ENCODE measurements at places on chromosomes 4 and X. TPM values are rescaled to one million over a fixed set of nuclear protein-coding genes. Genes with fewer than 3 reads are reported as not detected.

GRCh38 chr4:15704129-15704528 lies 1.3 kb downstream of the BST1 start:
- DNase-seq: no peak

GRCh38 chr4:26525136-26525770 lies 35.0 kb upstream of the CCKAR start:
- DNase-seq: no peak

DNA sequence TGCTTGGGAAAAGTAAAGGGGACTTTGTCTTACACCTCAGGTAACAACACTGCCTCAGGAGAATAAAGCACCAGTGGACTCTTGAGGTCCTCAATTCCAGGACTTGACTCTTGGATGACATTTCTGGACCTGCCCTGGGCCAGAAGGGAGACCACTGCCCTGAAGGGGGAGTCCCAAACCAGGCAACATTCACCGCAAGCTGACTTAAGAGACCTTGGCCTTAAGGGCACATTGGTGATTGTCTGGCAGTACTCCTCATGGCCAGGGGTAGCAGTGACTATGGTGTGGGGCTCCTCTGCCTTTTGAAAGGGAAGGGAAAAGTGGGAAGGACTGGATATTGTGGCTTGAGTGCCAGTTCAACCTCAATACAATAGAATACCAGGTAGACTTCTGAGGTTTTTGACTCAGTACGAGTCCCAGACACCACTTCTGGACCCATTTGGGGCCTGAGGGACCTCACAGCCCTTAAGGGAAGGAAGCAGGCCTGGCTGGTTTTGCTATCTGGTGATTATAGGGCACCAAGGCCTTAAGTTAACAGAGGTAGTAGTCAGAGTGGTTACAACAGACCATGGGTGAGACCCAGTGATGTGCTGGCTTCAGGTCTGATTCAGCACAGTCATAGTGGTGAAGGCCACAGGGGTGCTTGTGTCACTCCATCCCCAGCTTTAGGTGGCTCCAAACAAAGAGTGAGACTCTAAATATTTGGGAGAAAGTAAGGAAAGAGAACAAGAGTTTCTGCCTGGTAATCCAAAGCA lies 121.2 kb upstream of the TET2 start:
- DNase-seq: peak; percentile 36

DNA sequence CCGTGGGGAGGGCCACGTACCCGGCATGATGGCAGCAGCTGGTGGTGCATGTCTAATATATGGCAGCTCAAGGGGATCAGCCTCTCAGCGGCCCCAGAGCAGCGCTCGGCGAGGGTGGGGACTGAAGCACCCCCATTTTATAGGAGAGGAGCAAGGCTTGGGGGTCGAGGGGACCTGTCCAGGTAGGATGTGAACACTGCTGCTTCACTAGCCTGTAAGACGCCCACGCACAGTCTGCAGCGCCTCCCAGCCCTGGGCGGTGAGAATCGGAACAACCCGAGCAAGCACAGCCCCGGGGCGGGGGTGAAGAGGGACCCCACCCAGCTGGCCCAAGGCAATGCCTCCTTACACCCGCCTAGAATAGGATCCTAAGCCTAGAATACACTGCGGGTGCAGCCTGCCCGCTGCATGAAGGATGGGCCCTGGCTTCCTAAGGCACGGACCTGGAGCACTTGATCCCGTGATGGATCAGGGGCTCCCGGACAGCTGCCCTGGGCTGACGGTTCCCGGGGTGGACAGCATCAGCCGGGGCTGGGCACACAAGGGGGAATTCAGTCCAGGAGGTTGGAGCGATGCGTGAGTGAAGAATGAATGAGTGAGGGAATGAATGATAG lies 17.6 kb downstream of the ADRA2C start:
- DNase-seq: peak; percentile 80

Gene LPAR4
- 14.9 TPM for total RNA-seq

DNA sequence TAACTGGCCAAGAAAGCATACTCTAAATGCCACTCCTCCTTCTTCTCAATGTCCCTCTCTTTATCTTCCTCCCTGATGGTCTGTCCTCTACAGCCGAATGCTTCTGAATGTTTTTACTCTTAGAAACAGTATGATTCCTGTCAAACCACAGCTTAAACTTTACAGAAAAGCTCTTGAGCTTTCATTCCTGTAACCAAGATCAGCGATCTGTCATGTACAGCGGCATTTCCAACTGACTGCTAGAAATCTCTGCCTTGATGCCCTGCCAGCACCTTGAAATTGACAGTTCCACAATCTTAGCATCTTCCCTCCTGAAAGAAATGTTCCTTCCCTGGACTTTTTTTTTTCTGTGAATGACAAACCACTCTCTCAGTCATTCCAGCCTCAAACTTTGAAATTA lies 11.5 kb upstream of the GATB start:
- DNase-seq: no peak

GRCh38 chr4:107896646-107897045 lies 34.7 kb upstream of the CYP2U1 start:
- no peak for DNase-seq

Gene CCNA2
- 160 TPM for total RNA-seq

GRCh38 chrX:18377796-18378195 lies 23.3 kb upstream of the SCML2 start:
- peak; percentile 72 for DNase-seq

Gene GPR173
- total RNA-seq: 7.7 TPM

GRCh38 chrX:12896935-12897334 lies 9.5 kb upstream of the TLR8 start:
- DNase-seq: no peak

DNA sequence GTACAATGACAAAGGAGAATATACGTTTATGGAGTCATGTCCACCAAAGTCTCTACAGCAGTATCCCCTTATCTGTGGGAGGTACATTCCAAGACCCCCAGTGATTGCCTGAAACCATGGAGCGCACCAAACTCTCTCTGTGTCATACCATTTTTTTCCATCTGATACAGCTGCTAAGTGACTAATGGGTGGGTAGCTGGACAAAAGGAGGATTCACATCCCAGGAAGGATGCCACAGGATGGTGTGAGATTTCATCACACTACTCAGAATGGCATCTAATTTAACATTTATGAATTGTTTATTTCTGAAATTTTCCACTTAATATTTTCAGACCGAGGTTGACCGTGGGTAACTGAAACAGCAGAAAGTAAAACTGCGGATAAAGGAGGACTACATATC lies 49.8 kb upstream of the AGA start:
- DNase-seq: no peak

Gene CXXC4
- 3.0 TPM for total RNA-seq

DNA sequence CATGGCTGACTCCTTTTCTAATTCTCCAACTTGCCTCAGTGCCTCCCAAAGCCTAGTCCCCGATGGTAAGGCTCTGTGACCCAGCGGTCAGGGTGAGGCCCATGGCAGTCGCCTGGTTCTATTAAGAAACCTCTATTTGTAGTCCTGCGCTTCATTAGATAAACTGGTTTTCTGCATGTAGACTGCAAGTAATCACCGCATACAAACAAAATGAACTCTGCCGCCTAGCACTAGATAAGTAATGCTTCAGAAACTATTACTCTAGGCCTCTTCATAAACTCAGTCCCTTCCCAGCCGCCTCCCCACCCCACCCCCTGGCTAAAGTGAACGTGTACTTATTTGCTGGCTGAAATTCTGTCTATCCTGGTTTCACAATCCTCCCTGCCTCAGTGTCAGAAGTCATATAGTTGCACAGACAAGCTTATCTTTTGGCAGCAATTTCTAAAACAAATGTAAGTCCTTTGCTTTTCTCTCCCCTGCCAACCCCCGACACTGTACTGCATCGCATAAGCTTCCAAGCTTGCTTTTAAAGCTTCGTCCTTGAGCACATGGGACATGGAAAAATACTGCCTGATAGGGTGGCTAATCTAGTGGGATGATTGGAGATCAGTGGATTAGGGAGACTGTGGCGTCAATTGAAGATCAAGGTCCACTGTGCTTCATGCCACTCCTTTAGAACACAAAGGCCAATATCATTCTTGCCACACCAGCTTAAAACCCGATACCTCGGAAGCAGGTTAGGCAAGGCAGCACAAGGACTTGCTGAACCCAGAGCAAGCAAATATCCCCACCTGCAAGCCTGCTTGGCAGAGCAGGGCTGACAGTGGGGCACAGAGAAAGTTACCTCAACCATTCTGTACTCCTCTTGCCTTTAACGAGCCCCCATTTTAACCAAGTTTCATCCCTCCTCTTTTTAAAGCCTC lies 125.8 kb downstream of the IRF2 start:
- DNase-seq: no peak

DNA sequence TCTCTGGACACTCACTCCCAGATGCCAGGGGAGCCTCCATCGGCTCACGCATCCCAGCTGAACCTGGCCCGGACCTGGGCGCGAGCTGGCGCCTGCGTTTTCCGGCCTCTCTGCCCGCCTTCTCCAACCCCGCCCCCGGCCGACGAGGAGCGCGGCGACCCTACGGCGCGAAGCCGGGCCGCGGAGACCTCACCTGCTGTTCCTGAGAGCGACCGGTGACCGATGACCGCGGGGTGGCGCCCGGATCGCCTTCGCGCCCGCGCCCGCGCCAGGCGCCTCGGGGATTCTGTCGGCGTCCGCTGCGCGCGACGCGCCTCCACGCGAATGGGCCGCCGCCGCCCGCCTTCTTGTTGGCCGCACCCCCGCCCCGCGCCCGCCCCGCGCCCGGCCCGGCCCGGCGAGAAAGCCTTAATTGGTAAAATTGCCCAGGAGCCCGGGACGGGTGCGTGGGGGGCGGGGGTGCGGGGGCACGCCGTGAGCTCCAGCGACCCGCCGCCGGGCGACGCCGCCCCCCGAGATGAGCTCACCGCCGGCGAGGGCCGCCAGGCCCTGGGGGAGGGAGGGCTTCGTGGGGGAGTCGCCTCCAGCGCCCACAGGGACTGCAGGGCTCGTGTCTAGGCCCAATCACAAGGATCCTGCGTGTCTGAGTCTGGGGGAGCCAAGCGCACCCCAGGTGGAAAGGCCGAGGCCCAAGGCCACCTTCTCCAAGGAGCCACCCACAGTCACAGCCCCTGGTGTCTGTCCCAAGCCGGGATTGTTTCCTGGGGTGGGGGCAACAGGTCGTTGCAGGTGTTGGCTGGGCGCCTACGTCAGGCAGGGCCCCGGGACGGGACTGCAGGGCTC lies at the start of gene FLNA:
Gene FLNA, minus strand, starts transcription at position 322 of the 843 bp plus-strand sequence. CDS start 3,389 bp downstream, outside the sequence.
- peak; percentile 69 for DNase-seq

Gene SLC6A8
- 68.6 TPM for total RNA-seq

DNA sequence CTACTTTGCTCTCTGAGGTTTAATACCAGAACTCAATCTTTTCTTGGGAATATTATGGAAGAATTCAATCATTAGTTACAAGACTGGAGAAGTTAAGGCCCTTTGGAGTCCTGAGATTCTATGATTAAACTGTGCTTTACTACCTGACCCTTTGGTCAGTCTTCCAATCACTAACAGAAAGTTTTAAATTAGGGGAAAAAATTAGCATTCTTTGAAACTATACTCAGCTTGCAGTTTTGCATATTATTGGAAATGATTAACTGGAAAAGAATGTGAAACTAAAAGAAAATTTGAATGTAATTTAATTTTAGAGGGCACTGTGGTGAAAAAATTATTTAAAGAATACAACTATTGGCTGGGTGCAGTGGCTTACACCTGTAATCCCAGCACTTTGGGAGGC lies 18.7 kb upstream of the GPR34 start:
- no peak for DNase-seq

DNA sequence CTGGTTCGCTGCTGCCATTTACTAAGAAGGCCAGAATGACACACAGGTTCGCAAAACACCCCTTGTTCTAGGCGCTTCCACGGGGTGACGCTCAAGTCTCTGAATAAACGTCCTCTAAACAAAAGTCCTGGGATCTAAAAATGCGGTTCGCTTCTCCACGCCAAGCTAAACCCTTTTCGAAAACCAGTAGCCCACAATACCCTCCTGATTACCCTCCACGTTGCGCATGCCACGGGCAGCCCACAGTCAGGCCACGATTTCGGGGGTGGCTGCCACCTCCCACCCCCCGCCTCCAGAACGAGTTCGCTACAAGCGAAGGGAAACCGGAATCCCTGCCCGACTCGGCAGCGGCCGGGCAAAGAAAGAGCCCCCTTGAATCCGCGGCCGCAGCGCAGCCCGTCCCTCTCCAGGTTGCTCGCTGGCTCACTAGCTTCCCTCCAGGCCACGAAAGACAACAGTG lies 423 bp downstream of the RPL39 start:
- DNase-seq: no peak

- peak; percentile 87 for DNase-seq
Observed at GRCh38 chr4:185535612-185536410, 504 bp upstream of the PDLIM3 start.

DNA sequence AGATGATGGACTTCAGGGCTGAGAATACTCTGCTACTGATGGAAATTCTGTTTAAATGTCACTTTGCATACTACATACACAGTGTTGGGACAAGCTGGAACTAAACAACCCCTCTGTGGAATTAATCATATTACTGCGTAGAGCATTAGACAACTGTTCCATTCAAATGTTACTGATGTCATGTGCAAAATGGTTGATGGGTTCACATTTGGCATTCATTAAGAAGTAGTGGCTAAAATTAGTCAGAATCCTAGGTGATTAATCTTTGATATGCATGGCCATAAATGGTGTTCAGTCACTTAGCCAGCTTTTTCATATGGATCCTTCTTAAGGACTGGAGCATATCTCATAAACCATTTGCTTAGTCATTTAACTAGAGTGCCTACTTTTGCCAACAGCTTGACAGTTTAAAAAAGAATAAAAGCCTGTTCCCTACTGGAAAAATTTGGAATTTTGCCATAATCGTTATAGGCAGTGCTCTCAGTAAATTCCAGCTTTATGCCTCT lies 105.2 kb downstream of the RNF150 start:
- no peak for DNase-seq

Gene HTN3
- not detected for total RNA-seq

DNA sequence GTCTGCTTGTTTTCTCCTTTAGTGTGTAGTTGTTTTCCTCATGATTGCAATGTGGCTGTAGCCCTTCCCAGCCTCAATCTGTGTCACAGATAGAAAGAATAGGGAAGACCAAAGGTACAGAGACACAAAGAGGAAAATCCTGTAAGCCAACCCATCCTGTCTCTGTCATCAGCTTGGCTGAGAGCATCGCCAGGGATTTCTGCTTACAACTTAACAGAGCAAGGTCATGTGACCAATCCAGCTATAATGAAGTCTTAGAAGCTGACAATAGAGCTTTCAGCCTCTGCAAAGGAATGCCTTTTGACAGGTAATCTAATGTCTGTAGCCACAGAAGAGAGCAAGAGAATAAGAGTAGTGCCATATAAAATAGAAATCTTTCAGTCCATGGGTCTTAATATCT lies 1598.0 kb upstream of the AGA start:
- DNase-seq: peak; percentile 30

Gene SSX3
- not detected for total RNA-seq

Gene SHROOM2
- 15.8 TPM for total RNA-seq

DNA sequence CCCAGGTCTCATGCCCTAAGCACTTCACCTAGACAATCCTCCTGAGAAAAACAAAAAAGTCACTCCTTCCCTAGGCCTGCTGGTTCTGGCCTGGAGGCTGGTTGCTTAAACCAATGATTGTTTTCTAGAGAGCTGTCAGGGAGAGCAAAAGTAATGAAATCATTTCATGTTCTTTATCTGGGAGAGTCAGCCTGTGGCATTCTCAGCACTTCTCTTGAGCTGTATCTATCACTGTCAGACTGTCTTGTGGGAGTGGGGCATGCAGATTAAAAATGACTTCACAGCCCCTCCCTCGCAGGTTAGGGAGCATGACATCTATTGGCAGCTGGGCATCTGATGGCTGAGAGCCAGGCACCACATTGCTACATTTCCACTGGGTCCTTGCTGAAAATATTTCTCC lies 20.4 kb upstream of the TMEM154 start:
- no peak for DNase-seq
